ENCODE measurements at places on chromosomes 4 and X.

- DNase-seq: no peak
These were observed 23.5 kb upstream of the PDE6B start for GRCh38 chr4:601612-602558.

GRCh38 chr4:86483773-86484172 is 110.3 kb upstream of the PTPN13 start:
- no peak for DNase-seq

- no peak for DNase-seq
These were observed 227.2 kb downstream of the APBB2 start for GRCh38 chr4:40987151-40987550.

GRCh38 chr4:174532445-174532844 is 10.2 kb upstream of the HPGD start:
- no peak for DNase-seq

- DNase-seq: no peak
These were observed 115.7 kb upstream of the PJA1 start for GRCh38 chrX:69280933-69281332.

- no peak for DNase-seq
These were observed 38.7 kb upstream of the GATB start for GRCh38 chr4:151799417-151800012.

DNA sequence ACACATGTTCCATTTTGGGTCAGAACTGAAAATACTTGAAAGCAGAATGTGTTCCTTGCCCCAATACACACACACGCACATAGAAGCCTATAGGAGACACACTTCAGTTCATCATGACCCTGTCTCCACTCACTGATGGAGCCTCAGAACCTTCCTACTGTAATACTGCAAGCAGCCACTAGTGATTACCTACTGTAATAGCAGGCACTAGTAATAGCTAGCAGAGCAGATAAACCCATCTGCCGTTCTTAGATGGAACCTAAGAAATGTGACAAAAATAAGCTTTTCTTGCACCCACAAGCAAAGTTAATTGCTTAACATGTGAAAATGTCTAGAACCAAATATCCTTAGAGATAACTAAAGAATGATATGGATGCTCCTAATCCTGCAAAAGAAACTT is 13.6 kb downstream of the AMTN start:
- DNase-seq: no peak

DNA sequence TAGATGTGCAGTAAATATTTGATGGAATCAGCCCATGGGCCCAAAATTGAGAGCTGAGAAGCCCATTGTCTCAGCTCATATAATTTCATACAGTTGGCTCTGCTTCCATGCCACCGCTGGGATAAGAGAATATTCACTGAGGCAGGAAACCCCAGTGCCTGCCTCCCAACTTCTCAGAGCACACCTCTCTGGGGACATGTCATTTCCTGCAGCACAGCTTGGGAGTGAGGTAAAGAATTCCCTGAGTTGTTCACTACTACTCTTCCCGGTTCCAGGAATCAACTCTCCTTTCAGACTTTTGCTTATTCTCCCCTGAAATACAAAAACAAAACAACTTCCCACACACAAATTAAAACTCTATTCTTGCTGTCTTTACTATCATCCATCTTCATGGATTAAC is 389.3 kb downstream of the MAPK10 start:
- no peak for DNase-seq

- no peak for DNase-seq
These were observed 9.3 kb downstream of the PAGE4 start for GRCh38 chrX:49838374-49838773.

- no peak for DNase-seq
These were observed 19.0 kb upstream of the AP1S2 start for GRCh38 chrX:15873566-15873965.

DNA sequence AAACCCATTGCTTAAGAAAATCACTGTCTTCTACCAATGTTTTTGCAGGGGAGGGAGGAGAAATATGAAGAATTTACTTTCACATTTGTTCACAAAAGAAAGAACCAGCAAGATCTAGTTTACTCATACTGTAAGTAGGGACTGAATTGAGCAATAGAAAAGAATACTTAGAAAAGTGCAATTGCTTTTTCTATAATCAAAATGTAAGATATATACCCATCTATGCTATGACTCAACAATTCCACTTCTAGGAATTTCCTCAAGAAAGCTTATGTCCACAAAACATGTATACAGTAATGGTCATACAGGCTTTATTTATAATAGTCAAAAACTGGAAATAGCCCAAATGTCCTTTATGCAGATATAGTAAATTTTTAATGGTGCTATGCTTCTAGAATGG is 196.4 kb downstream of the LRBA start:
- no peak for DNase-seq

GRCh38 chr4:56297776-56298175 is 89.5 kb downstream of the AASDH start:
- DNase-seq: no peak

- no peak for DNase-seq
These were observed 1.9 kb downstream of the GASK1B start for GRCh38 chr4:158170691-158171561.

GRCh38 chr4:168441412-168441811 is 38.9 kb downstream of the DDX60L start:
- no peak for DNase-seq

DNA sequence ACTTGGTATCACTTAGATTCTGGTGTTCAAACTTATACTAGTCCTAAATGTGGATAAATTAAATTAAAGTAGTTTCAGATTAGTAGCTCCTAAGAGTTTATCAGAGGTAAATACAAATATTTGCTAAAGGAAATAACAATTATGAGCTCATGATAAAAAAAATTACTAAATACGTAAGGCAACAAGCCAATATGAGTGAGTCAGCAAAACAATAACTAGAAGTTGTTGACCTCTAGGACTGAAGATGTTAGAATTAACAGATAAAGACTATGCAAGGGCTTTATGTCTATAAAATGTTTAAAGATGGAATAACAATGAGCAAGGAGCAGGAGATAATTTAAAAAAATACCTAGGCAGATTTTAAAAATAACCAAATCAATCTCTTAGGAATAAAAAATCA is 195.8 kb downstream of the CLCN4 start:
- no peak for DNase-seq

GRCh38 chr4:154660052-154660451 is 47.6 kb upstream of the FGG start:
- DNase-seq: no peak

DNA sequence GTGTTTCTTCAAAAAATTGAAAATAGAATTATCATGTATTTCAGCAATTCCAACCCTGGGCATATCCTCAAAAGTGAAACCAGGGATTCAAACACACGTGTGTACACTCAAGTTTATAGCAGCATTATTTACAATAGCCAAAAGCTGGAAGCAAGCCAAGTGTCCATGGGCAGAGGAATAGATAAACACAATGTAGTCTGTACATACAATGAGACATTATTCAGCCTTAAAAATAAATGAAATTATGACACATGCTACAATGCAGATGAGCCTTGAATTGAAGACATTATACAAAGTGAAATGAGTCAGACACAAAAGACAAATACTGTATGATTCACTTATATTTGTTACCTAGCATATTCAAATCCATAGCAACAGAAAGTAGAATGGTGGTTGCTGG is 853.4 kb downstream of the STIM2 start:
- DNase-seq: no peak

DNA sequence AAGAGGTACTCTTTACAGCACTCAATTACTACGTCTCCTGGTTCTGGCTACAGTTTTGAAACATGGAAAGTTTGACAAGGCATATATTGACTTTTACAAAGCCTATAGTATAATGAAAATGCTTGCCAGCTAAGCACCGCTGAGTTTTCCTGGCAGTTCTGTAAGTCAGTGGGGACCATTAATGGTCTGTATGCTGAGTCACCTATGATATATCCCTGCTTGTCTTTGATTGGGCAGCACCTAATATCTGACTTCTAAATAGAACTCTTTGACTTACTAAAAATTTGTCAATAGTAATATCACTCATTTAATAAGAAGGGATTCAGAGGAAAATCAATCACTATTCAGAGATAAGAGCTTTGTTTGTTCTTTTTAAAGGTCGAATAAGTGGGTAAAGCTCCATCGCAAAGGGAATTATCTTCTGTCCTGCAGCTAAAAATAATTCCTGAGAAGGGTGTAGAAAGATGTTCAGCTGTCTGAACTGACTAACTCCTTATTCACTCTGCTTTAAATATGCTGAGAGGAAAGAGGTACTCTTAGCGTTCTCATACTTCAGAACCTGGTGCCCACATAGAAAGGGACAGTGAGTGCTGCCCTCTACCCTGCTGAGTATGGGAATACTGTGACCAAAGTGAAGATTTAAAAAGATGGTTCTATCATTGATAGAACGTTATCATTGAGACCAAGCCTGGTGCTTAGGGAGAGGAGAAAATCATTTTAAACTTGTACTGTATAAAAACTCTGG is 959 bp downstream of the SMPX start:
- DNase-seq: no peak

- no peak for DNase-seq
These were observed 29.0 kb upstream of the UGT2B4 start for GRCh38 chr4:69524706-69525105.

- DNase-seq: no peak
These were observed 35.1 kb downstream of the GABRA2 start for GRCh38 chr4:46354701-46355262.

DNA sequence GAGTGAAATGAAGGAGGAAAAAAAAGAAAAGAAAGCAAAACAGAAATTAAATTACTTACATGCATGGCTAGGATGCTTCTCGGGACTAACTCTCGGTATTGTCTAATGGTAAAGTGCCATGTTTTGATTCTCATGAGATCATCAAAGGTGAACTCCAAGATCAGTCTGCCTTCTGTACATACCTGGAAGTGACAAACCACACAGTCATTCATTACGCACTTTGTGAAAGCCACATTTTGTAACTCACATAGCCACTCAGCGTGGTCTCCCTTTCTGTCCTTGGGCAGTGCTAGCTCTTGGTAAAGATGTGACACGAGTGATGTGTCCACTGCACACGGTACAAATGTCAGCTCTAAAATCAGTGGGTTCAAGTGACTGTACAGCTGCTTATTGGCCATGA is 309.8 kb downstream of the LDB2 start:
- DNase-seq: no peak

GRCh38 chr4:152771741-152772533 is 7.6 kb downstream of the TIGD4 start:
- DNase-seq: no peak

DNA sequence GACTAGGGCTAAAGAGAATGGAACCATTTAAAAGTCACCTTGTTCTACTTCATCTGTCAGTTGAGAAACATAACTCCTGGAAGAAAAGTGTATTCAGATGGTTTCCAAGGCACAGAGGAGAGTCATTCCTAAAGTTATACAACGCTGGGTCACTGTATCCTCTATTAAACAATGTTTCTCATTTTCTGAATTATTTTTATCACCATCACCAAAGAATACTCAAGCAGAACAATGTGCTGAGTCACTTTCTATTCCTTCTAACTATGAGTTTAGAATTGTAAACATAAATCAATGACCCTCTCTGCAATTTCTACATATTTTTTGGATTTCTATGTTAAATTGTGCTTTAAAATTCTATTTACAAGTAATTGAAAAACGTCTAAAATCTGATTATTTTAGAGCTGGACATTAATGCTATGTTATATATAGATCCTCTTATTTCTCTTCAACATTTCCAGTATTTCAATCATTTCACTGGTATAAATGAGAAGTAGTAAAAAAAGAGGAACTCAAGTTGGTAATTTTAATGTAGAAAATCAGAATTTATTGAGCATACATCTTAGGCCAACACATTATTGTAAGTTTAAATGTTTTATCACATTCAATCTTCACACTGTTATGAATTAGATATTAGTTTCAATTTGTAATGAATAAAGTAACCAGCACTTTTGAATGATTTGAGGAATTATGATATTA is 7.5 kb downstream of the DTHD1 start:
- no peak for DNase-seq

DNA sequence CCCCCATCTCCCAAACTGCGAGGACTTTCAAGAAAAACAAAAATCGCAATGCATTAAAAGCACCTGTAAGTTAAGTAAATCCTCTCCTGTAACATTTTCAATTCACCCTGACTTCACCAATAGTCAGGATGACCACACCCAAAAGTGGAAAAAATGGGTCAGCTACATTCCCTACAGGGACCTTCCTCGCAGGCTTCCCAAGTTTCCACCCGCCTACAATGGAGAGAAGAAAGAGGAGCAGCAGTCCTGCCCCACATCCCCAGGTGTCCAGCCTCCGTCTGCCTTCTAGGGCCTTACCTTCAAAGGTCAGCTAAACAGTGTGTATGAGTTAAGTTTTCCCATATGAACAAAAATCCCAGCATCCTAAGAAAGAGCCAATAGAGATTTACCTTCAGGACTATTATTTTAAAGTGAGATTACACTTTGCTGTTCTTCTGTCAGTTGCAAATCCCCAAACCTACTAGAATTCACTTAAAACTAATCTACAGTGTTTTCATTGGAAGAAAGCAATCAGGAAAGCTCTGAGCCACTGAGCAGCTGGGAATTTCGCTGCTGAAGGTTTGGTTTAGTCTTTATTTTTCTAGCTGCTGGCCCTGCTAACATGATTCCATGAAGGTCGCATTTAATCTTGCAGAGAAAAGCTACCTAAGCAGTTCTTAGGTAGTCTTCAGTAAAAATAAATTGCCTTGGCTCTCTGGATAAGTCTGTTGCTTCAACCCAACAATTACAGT is 12.5 kb downstream of the IRF2 start:
- no peak for DNase-seq

- no peak for DNase-seq
These were observed 124.5 kb downstream of the PDLIM5 start for GRCh38 chr4:94576210-94576609.

GRCh38 chr4:156815717-156816359 is 155.8 kb downstream of the PDGFC start:
- DNase-seq: no peak

- no peak for DNase-seq
These were observed 12.8 kb downstream of the GYG2 start for GRCh38 chrX:2841537-2841936.

- DNase-seq: no peak
These were observed 175.9 kb downstream of the DCLK2 start for GRCh38 chr4:150253965-150254630.

DNA sequence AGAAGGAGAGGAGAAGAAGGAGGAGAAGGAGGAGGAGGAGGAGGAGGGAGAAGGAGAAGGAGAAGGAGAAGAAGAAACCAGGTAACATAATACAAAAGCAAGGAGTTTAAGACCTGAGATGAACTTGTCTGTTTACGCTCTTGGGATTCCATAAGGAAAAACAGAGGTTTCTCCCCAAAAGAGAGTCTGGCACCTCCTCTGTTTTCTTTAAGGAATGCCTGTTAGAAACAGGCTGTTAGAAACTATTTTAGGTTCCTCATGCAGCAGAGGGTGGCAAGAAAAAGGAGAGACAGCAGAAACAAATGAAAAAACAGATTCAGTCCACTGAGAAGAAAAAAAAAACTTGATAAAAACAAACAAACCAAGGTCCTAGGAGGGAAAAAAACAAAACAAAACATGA is 10.3 kb upstream of the FHDC1 start:
- no peak for DNase-seq

GRCh38 chr4:2372488-2373030 is 45.9 kb downstream of the ZFYVE28 start:
- no peak for DNase-seq

GRCh38 chr4:17142232-17142711 is 243.8 kb upstream of the LDB2 start:
- no peak for DNase-seq

All from central memory CD4-positive, alpha-beta T cell (primary cell).